ENCODE measurements at places on chromosomes 16 and 17.

GRCh38 chr17:10318535-10318934 lies 54.3 kb downstream of the MYH13 start:
- DNase-seq: no peak

GRCh38 chr17:28573040-28573380 lies 1.7 kb upstream of the PIGS start:
- no peak for DNase-seq

- no peak for DNase-seq
Observed at GRCh38 chr17:81221842-81222619, 734 bp downstream of the CEP131 start.

- DNase-seq: no peak
Observed at GRCh38 chr17:30188211-30188939, 47.1 kb downstream of the SLC6A4 start.

DNA sequence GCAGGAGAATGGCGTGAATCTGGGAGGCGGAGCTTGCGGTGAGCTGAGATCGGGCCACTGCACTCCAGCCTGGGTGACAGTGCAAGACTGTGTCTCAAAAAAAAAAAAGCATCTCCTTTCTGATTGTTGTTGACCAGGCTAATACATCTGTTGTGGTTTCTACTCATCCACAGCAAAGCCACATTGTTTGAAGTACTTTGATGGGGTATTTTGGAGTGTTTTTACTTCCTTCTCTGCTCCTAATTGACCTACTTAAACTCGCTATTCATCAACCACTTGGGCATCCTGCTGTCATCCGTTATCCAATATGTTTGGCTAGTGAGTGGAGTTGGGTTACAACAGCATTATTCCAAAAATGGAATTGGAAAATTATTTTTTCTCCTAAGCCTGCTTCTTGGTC lies 3.5 kb upstream of the CDC27 start:
- DNase-seq: peak; percentile 93

DNA sequence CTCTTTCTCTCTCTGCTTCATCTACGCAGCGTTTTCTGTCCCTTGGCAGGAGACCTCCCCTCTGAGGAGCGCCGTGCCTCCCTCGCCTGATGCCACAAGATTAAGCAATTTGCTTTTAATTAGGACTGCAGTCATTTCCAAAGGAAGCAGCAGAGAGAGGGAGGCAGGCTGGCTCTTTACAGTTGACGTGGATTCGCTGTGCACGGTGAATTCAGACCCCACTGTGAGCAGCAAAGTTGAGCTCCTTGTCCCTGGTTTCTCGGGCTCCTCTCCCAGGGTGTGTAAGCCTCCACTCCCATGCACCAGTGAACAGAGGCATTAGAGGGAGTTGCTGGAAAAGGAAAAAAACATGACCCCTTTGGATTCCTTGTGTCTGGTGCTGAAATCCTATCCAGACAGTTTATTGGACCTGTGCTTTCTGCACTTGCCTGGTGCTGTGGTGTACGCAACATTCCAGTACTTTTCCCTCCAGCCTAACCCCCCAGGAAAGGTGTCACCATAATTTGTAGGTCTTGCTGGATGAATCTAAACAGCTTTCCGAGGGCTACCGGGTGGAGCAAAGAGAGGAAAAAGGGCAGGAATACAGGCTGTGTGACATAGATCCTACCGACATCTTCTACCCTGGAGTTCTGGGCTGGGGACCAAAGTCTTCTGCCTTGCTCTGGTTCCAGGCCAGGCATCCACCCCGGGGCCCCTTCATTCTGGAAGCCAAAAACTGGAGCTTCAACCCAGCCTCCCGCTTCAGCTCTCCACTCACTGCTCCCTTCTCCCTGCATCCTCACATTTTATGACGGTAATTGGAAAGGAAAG lies 171.0 kb downstream of the MAF start:
- DNase-seq: no peak

GRCh38 chr16:27217256-27217655 lies 13.9 kb downstream of the KDM8 start:
- DNase-seq: no peak

DNA sequence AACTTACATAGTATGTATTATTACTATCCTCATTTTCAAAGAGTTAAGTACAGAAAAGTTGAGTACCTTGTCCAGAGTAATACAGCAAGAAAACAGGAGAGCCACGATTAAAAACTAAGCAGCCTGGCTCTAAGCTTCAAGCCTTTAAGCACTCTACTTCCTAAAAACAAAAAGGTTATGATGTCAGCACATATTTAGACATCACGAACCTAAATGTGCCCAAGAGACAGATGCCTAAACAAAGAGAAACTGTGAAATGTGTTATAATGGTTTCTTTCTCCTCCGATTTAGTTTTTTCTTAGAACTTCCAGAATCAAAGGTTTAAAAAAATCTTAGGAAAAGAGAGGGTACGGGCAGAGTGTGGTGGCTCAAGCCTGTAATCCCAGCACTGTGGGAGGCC lies 151.0 kb downstream of the VPS53 start:
- no peak for DNase-seq

- DNase-seq: peak; percentile 46
Observed at GRCh38 chr17:81387100-81388090, 7.9 kb upstream of the BAHCC1 start.
